ENCODE measurements at places on chromosomes 2 and 18. TPM values are rescaled to one million over a fixed set of nuclear protein-coding genes. Genes with fewer than 3 reads are reported as not detected.

- no peaks in the 10 kb centered on the region for H3K36me3 ChIP-seq
- no peak for DNase-seq
- H3K4me3 ChIP-seq = no peak overlapping the region
- no peaks in the 10 kb centered on the region for H3K27me3 ChIP-seq
- H3K4me1 ChIP-seq = peaks cover 18% of the 10 kb centered on the region
Observed at GRCh38 chr2:227410191-227410590, 22.4 kb upstream of the SCYGR1 start.

Gene SLC4A5
- 3.0 TPM for total RNA-seq

GRCh38 chr18:42401131-42401673, 446.2 kb downstream of the PIK3C3 start:
- H3K4me3 ChIP-seq = no peak overlapping the region
- no peaks in the 10 kb centered on the region for H3K36me3 ChIP-seq
- no peak for DNase-seq
- H3K27me3 ChIP-seq = no peaks in the 10 kb centered on the region

GRCh38 chr2:120791962-120792297, 56.3 kb downstream of the GLI2 start:
- no peak for DNase-seq
- peaks cover 24% of the 10 kb centered on the region for H3K27me3 ChIP-seq
- H3K27ac ChIP-seq = peak overlapping the region; percentile 54
- no peaks in the 10 kb centered on the region for H3K36me3 ChIP-seq
- H3K4me1 ChIP-seq = peaks cover 64% of the 10 kb centered on the region
- H3K4me3 ChIP-seq = no peak overlapping the region

GRCh38 chr18:43627848-43628530, 350.7 kb upstream of the SYT4 start:
- no peaks in the 10 kb centered on the region for H3K36me3 ChIP-seq
- no peak overlapping the region for H3K4me3 ChIP-seq
- no peaks in the 10 kb centered on the region for H3K4me1 ChIP-seq
- no peaks in the 10 kb centered on the region for H3K27me3 ChIP-seq
- no peak for DNase-seq

DNA sequence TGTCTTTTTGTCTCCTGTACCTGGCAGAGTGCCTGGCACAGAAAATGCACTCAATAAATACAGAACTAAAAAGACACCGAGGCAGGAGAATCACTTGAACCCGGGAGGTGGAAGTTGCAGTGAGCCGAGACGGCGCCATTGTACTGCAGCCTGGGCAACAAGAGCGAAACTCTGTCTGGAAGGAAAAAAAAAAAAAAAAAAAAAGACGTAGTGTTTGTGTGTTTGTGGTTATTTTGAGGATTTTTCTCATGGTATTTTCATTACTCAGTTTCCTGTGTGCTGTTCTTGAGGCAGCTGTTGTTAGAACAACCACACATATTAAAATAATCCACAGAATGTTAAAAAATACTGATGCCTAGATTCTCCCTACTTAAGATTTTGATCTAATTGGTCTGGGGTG, 519.2 kb upstream of the SPHKAP start:
- no peak for DNase-seq
- H3K27me3 ChIP-seq = no peaks in the 10 kb centered on the region
- H3K27ac ChIP-seq = no peak overlapping the region
- H3K4me1 ChIP-seq = peaks cover 26% of the 10 kb centered on the region
- no peaks in the 10 kb centered on the region for H3K36me3 ChIP-seq

Gene MAPRE3
- 17.5 TPM for total RNA-seq

Data from neural crest cell (in vitro differentiated cells).